ENCODE measurements at places on chromosomes 2 and 18. TPM values are rescaled to one million over a fixed set of nuclear protein-coding genes. Genes with fewer than 3 reads are reported as not detected.

CCDC68 gene
- 3.9 TPM for total RNA-seq

- DNase-seq: peak; percentile 81
Observed at GRCh38 chr2:207767461-207768167, 2.1 kb downstream of the FZD5 start.

DNA sequence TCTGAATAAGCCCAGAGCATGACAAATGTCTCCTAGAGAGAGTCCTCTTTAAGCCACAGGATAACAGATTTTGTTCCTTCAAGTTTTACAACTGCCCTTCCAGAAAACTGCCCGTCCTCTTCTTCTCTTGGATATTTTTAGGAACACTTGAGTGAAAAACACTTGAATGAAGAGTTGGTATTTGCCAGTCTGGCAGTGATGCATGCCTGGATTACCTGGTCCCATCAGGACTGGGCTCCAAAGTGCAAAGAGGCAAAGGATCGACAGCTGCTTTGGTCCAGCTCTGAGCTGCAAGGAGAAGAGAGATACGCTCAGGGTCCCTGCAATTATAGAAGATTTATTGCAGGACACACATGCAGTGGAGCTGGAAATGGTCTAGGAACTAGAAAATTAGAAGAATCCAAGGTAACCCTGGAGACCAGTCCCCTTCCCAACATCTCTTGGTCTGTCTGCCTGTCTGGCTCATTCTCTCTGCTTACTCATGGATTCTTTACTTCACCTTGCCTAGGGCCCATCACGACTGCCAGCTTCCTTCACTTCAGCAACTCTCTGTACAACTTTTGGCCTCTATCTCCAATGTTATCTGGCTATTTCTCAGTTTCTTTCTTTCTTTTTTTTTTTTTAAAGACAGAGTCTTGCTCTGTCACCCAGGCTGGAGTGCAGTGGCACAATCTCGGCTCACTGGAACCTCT, 112.1 kb upstream of the SIX2 start:
- DNase-seq: no peak

TXNDC2 gene
- not detected for total RNA-seq

- DNase-seq: no peak
Observed at GRCh38 chr2:60707750-60708371, 48.2 kb upstream of the PAPOLG start.

DNA sequence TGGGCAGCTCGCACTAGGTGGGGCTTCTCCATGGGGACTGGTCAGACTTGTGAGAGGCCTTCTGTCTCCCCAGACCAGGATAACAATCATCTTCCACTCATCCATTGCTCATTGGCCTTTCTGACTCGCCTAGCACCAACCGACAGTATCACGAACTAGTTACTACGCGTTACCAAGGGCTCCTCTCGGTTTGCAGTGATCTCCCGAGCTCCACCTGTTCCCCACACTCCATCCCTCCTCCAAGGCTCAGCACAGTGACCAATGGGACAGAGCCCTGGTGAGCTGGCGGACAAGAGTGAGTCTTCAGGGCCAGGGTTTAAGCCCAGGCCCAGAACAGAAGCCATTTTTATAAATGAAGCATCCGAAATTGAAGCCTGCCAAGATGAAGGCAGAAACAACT, 42.8 kb upstream of the SMAD7 start:
- DNase-seq: peak; percentile 47

- DNase-seq: no peak
Observed at GRCh38 chr2:62760555-62760954, 55.0 kb downstream of the EHBP1 start.

HOXD12 gene
- total RNA-seq: not detected

DNA sequence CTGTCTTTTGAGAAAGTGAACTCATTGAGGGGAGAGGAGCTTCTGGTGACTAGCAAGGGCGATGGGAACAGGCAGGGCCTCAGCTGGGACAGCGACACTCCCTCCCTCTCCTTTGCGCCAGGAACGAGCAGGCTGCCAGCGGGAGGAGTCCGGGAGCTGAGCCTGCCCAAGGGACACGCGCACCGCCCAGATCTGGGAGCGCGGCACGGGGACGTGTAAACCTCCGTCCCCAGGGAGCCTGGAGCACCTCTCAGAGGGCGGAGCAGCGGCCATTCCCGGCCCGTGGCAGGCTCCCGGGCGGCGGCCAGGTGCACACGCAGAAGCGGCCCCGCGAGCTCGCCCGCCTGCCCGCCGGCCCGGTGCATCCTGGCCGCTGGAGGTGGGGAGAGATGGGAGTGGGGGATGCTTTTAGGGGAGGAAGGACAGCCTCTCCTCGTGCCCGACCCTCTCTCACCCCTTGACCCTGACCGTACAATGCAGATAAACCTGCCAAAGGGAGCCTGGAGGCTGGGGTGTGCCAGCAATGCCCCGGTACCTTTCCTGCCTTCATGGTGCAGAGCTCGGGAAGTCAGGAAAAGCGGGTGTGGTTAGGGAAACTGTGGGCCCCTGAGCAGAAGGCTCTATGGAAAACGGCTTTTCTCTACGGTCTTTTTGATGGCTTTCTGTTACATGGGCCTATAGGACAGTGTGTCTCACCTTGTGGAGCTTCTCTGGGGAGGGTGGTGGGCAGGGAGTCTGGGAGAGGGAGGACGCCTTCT, 2.2 kb downstream of the AQP4 start:
- DNase-seq: peak; percentile 88

FAM124B gene
- 1.9 TPM for total RNA-seq

LOXL3 gene
- total RNA-seq: 4.8 TPM

CRYGB gene
- total RNA-seq: not detected

GRCh38 chr18:58860747-58861231, 3.9 kb upstream of the ZNF532 start:
- DNase-seq: no peak

GRCh38 chr2:554444-554843, 122.8 kb downstream of the TMEM18 start:
- DNase-seq: no peak

DNA sequence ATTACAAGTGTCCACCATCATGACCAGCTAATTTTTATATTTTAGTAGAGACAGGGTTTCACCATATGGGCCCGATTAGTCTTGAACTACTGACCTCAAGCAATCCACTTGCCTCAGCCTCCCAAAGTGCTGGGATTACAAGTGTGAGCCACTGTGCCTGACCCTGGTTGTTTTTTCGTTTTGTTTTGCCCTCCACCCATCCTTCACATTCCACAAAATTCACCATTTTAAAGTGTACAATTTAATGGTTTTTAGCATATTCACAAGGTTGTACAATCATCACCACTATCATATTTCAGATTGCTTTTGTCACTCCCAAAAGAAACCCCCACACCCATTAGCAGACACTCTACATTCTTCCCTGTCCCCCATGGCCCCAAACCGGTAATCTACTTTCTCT, 215.0 kb downstream of the TPGS2 start:
- DNase-seq: no peak

- no peak for DNase-seq
Observed at GRCh38 chr2:194214192-194214591, 1442.8 kb upstream of the SLC39A10 start.

ATP8B1 gene
- total RNA-seq: 5.0 TPM

Data from Right ventricle myocardium inferior (tissue), 1 donor.